Pulmonary artery endothelial cell (primary cell): ENCODE measurements at places on chromosomes 1 and 21. TPM values are rescaled to one million over a fixed set of nuclear protein-coding genes. Genes with fewer than 3 reads are reported as not detected.

GRCh38 chr1:175537571-175537970 is 205.8 kb downstream of the TNR start:
- DNase-seq: no peak

The UQCRHL gene
- total RNA-seq: 2.4 and 4.7 TPM in 2 replicates

DNA sequence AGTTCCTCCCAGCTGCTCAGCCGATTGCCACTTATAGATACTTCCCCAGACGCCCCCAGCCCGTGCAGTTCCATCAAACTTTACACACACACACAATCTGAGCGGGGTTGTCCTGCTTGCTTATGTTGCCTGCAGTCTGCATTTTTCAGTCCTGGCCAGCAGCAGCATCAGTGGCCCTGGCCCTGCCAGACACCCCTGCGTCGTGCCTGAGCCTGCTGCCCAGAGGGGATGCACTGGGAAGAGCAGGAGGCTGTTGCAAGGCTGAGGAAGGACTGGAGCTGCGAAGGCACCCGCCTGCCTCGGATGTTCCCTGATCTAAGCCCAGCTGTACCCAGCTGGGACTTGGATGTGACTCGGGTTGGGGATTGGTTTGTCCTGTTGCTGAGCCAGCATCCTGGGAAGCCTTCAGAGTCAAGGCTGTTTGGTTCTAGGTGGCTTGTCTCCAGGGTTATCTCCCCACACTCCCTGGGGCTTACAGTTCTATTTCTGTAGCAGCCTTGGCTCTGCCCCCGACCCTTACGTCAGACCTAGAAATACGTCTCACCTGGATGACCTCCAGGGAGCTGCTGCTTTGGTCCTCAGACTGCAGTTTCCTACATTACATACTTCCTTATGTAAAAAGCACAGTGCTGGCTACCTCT is 42.3 kb downstream of the MAN1C1 start:
- DNase-seq: no peak

DNA sequence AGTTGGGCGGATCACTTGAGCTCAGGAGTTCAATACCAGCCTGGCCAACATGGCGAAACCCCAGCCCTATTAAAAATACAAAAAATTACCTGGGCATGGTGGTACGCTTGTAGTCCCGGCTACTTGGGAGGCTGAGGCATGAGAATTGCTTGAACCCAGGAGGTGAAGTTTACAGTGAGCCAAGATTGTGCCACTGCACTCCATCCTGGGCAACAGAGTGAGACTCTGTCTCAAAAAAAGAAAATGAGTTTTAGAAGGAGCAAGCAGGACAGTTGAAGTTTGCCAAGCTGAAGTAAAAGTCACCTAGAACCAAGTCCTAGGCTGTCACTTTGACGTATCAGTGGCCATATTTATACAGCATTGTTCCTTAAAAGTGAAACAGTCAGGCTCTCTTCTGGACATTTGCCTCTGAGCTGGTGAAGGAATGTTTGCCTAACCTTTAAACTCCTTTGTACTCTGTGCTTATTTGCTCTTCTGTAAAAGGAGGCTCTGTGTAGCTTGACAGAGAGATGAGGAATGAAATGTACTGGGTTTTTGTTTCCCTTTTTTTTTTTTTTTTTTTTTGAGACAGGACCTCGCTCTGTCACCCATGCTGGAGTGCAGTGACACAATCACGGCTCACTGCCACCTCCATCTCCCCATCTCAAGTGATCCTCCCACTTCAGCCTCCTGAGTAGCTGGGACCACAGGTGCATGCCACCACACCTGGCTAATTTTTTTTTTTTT is 2.8 kb downstream of the RAB4A start:
- DNase-seq: no peak

The OPTC gene
- total RNA-seq: not detected in 2 replicates

The CDA gene
- total RNA-seq: 0.67 and 2.0 TPM in 2 replicates

DNA sequence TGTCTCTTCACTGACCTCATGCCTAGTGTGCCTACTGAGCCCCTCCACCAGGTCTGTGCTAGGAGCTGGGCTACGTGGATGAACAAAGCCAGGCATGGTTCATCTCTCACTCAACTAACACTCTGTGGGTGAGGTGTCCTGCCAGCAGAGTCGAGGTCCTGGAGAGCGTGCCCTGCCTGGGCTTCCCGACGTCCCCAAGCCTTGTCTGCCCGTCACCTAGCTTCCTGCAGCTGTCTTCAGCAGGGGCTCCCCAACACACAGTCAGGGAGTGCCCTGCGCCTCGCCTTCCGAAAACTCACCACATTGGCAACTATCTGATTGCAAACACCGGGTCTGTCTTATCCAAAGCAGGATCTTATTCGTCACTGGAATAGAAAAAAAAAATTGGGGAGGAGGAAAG is 167.5 kb upstream of the ZC3H12A start:
- no peak for DNase-seq

GRCh38 chr1:211198111-211198510 is 61.1 kb upstream of the RCOR3 start:
- no peak for DNase-seq

DNA sequence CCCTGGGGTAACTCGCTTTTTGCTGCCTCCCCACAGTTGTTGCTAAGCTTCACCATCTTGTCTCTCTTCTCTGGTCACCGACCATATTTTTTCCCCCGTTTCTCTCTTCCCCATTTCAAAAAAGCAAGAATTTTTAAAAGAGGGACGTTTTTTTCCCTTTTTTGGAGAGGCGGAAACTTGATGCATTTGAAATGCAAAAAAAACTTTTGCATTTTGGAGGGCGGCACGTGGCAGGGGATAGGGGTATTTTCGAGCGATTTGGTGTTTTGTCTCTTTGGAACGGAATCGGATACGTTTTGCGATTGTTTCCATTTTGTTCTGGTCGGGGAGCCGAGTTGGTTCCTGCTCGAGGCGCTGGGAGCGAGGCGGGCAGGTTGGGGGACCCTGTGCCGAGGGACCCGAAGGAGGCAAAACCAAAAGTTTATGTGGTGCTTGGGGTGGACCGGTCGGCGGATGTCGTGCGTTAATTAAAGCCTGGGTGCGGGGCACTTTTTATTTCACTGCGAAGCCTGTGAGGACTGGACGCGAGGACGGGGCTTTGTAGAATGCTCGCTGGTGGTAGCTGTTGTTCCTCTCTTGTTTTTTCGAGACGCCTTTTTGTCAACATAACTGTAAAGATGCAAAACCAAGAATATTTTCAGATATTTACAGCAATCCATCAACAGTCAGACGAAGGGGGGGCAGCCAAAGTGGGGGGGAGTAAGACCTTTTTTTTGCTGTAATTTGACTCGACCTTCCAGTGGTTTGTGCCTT is 884 bp downstream of the H3-3A start:
- no peak for DNase-seq

The AADACL3 gene
- not detected in 2 replicates for total RNA-seq

The KIRREL1 gene
- 35.9 and 42.8 TPM in 2 replicates for total RNA-seq

- DNase-seq: no peak
Observed at GRCh38 chr1:201405484-201405831, 6.3 kb upstream of the LAD1 start.

DNA sequence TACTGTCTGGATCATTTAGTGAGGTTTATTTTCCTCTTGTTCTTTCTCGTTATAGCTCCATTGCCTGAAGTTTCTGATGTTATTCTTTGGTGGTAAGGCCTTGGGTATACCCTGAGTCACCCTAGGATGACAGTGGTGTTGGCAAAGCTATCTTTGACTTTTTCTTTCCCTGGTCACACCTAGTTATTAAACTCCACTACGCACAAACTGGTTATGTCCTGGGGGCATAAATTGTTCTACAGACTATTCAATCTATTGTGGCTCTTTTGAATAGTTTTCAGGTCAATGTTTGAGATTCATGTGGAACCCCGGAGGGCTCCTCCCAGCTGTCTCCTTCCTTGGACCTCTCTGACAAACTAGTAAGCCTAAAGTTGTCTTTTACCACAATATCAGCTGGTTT is 157.7 kb downstream of the SLC35F3 start:
- no peak for DNase-seq

DNA sequence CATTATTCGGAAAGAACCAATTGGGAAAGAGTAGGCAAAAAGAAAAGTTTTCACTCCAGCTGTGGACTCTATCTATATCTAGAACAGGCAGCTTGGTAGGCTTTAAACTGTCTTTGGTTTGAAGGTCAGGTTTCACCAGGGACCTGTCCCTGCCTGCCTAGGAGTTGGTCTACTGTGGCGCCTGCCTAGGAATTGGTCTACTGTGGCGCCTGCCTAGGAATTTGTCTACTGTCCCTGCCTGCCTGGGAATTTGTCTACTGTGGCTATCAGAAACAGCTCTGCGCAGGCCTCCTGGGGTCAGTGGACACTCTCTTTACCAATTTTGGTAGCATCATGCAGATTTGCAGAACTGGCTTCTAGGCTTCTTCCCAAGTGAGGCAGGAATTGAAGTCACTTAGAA is 13.8 kb downstream of the USP25 start:
- DNase-seq: no peak

DNA sequence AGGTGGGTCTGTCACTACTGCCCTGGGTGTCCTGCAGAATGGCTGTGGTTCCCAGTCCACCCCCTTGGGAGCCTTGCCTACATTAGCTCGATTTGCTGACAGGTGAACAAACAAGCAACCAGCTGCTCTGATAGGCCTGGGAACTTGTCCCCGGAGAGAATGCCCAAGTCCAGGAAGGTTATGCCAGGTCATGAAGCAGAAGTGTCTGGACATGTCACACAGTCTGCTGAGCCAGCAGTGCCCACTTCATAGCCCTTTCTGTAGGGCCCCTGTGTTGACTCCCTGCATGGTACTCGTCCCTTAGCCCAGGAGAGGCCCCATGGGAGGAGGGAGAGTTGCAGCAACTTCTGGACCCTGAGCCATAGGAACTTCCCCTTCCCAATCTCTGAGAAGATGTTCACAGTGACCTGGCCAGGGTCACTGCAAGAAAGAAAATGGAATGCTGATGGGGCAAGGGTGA is 31.0 kb downstream of the UCK2 start:
- no peak for DNase-seq

GRCh38 chr1:55702064-55702463 is 486.9 kb upstream of the USP24 start:
- DNase-seq: no peak

- no peak for DNase-seq
Observed at GRCh38 chr1:107954719-107955415, 10.1 kb downstream of the VAV3 start.

The MATN1 gene
- not detected in 2 replicates for total RNA-seq

The DCST1 gene
- not detected in 2 replicates for total RNA-seq

The SH2D2A gene
- total RNA-seq: 0.20 and 0.28 TPM in 2 replicates

The L1TD1 gene
- not detected in 2 replicates for total RNA-seq

DNA sequence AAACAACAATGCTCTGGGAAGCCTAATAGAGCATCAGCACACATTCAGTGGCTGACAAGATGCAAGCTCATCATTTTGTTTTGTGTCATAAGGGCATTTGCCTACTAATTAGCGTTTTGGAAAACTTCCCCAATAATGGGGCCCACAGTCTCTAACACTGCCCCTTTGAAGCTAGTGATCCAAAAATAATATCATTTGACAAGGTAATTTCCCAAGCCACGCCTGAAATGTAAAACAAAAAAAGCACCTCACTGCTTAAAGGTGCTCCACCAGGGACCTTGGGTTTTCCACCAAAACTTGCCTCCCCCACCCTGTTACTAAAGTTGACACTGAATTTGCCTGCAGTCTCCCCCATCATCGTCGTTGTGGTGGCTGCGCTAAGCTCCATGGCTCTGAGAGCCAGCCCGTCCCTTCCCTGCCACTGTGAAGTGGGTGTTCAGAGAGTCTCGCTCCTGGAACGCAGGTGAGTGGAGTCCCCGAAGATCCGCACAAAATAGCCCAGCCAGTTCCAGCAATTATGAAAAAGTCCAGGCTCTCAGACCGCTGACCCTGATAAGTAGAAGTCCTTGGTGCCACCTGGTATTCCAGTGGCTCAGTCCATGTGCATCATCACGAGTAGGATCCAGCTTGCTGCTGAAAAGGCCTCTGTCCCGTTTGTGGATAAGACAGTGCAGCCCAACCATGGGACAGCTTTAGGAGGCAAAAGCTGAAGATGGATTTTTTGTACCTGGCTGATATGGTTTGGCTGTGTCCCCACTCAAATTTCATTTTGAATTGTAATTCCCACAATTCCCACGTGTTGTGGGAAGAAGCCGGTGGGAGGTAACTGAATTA is 52.2 kb downstream of the RAB3GAP2 start:
- no peak for DNase-seq

- DNase-seq: no peak
Observed at GRCh38 chr1:160981584-160982411, 27.2 kb upstream of the ITLN2 start.

DNA sequence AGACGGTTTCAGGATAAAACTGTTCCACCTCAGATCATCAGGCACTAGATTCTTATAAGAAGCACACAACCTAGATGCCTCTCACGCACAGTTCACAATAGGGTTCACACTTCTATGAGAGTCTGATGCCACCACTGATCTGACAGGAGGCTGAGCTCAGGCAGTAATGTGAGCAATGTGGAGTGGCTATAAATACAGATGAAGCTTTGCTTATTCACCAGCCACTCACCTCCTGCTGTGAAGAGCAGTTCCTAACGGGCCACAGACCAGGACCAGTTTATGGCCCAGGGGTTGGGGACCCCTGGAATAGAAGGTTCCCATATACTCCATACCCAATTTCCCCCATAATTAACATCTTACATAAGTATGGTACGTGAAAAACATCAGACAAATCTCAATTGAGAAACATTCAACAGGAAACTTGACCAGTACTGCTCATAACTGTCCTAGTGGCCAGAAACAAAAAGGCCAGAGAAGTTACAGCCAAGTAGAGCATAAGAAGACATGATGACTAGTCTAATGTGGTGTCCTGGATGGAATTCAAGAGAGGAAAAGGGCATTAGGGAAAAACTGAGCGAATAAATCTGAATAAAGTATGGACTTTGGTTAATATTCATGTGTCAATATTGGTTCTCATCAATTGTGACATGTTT is 24.7 kb upstream of the IGSF5 start:
- no peak for DNase-seq

DNA sequence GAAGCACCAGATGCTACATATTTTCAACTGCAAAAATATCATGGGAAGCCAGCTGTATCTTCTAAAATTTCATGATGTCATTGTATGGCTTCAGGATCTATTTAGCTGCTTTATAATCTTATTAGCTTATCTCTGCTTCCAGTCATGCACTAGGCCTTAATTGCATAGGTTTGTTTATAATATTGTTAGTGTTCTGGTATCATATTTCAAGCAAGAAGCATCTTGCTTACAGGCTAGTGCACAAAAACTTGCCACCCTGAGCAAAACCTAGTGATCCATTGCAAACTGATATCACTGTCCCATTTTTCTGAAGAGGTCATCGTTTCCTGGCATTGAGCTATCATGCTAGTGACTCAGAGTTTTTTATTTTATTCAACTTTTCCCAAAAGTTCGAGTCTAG is 15.7 kb upstream of the NRIP1 start:
- DNase-seq: no peak
